Activated T-helper 17 cell treated with anti-CD3 and anti-CD28 coated beads, Interleukin-2, amount 50 U/mL, for 72 hours (primary cell): ENCODE measurements at places on chromosomes 2 and 18. TPM values are rescaled to one million over a fixed set of nuclear protein-coding genes. Genes with fewer than 3 reads are reported as not detected.
A peak's percentile ranks its signal among the peaks of the same experiment; 100 is the strongest.

DNA sequence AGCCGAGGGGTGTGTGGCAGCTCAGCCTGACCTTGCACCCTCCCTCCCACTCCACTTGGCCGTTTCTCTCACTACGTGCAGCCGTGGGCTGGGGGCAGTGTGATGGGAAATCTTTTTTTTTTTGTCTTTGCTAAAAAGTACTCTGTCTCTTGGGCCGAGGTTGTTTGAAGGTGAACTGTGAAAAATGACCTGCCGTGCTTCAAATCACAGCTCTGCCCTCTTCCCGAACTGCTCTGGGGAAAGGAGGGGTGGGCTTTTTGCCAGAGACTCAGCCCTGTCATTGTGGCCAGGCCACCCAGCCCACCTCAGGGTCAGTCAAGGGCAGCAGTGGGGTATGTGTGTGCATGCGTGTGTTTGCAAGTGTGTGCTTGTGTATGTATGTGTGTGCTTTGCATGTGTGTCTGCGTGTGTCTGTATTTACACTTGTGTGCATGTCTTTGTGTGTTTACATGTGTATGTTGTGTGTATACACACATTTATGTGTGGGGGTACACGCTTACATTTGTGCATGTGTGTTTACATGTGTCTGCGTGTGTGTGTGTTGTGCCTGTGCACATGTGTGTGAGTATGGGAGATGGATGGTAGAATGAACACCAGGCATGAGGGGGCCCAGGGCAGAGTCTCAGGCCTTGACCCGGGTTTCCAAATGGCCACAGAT lies 61.3 kb upstream of the HAAO start:
- ATAC-seq, result no peak

GRCh38 chr2:138012082-138012481 lies 47.8 kb downstream of the HNMT start:
- no peak for ATAC-seq

DNA sequence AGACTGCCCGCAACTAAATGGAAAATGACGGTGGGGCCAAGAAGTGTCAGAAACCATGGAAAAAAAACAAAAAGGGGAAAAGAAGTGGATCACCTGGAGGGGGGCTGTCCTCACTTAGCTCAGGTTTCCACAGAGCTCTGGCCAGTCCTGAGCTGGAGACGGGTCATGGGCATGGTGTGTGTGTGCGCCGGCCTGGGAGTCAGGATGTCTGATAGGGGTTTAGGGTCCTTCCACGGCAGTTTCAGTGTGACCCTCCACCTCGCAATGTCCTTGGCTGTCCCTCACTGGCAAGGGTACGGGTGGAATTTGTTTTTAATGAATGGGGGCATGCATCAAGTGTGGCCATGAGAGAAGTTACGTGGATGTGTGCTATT lies 133.2 kb upstream of the MEIS1 start:
- ATAC-seq, result no peak

GRCh38 chr18:11981543-11982366 lies 448 bp downstream of the IMPA2 start:
- peak; percentile 15 for ATAC-seq

DNA sequence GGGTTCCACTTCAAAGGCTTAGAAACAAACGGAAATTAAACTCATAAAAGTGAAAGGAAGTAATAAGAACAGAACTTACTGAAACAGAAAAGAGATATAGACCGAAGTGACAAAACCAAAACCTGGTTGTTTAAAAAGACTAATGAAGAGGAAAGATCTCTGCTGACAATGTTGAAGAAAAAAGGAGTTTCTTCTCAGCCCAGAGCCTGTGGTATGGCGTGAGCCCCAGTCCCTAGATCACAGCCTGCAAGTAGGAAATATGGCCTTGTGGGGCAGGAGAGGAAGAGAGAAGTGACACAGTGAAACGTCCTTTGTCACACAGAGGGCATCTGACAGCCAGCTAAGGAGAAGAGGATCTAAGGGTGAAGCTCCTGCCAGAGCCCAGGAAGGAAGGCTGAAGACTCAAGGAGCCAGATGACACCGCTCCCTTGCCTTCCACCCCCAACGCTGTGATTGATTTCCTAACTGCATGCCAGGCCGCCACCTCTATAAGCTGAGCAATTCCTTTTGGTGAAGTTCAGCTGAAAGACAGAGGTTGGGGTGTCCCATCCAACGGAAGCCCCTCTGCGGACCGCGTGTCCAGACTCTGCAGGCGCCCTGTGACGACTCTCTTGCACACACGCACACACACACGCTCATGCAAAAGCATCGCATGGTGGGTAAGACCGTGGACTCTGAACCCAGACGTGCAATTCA lies 141.1 kb downstream of the HDAC4 start:
- peak; percentile 65 for ATAC-seq

- no peak for ATAC-seq
Observed at GRCh38 chr2:24774373-24774772, 18.8 kb downstream of the PTRHD1 start.

DNA sequence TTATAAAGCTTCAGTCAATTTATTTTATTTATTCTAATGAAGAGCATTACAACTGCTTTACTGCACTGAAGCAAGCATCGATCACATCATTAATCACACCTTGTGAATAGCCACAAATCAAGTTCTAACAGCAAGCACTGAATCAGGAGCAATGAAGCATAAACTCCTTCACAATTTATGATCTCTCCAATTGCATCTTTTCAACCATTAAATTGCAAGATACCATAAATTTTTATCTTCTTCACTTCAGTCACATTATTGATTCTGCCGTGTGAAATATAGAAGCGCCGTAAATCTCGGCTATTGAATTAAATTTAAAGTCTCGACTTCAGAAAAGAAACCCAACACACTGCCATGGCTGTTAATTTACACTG lies 298.7 kb downstream of the CDCA7 start:
- no peak for ATAC-seq

DNA sequence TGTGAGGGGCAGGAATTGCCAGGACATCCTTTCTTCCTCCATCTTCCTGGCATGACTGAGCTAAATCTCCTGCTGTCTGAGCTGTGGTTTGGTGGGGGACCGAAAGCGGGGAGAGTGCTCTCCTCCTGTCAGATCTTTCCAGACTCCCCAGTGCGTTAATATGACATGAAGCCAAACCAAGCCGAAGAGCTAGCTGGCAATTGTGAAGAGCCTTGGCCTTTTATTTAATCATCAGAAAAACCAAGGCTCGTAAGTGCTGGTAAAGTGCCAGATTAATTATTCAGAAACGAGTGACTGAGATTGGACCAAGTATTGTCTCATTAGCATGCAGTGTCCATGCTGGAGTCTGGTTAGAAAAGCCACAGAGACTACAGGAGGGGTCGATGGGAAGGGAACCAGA lies 14.5 kb upstream of the LRPPRC start:
- no peak for ATAC-seq

- ATAC-seq, result no peak
Observed at GRCh38 chr2:98378901-98379300, 32.6 kb downstream of the CNGA3 start.

GRCh38 chr2:29130295-29130694 lies 15.1 kb downstream of the CLIP4 start:
- ATAC-seq, result peak; percentile 98

GRCh38 chr2:157173740-157174184 lies 83.7 kb upstream of the GALNT5 start:
- no peak for ATAC-seq

- ATAC-seq, result no peak
Observed at GRCh38 chr2:150484461-150485021, 2.9 kb downstream of the RND3 start.

DNA sequence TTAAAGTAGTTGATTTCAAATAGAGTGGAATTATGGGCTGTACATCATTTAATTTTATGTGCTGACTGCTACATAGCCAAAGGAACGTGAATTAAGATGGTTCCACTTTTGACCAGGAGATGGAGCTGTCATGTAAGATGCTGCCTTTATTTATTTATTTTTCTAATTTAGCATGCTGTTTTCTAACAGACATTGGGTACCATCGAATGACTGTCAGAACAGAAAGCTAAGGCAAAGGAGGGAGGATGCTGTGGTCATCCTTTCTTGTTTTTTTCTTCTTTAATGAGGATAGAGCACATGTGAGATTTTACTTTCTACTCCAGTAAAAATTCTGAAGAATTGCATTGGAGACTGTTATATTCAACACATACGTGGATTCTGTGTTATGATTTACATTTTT lies at the start of gene SCN2A:
TSS of gene SCN2A (plus strand) at position 185 of the 400 bp plus-strand sequence. CDS start 56,410 bp downstream, outside the sequence.
- ATAC-seq, result no peak

DNA sequence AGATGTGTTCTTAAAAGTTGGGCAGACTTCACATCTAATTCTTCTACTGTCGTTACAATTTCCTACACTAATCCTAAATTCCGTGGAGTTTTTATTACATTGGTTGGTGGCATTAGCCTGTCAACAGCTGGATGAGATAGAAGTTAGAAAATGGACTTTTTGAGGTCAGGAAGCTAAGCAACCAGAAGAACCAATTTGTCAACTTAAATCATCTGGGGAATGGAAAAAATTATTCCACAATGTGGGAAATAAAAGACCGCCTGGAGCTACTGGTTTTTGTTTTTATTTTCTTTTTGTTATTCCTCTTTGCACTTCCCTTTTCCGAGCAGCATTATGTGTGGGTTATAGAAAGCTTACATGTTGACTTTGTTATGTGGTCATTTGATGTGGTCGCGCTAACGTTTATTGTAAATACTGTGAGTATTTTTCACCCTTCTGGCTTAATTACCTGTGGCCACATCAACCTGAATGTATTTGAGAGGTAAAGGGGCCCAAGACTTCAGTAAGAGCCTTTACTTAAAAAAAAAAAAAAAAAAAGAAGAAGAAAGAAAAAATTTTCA lies 75.3 kb downstream of the PTPRM start:
- ATAC-seq, result no peak

GRCh38 chr2:167537743-167538142 lies 649.5 kb downstream of the XIRP2 start:
- no peak for ATAC-seq

DNA sequence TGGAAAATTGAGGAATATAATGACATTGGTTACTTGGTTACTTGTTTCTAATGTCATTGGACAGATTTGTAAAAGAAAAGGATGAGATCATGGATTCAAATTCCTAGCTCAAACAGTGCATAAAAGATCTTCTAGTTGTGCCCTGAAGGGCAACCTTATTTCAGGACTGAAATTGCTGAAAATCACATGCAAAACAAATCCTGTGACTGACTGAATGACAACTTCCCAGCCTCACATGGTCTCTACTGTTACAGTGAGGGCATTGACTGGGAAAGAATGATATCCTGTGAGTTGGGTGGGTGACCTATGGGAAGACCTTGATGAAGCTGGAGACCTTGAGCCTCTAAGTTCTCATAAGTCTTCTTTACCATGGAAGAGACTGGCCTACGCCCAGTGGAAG lies 90.4 kb upstream of the HAAO start:
- ATAC-seq, result no peak

GRCh38 chr2:182646763-182647498 lies 69.1 kb upstream of the DNAJC10 start:
- ATAC-seq, result no peak

GRCh38 chr18:2086439-2086838 lies 484.9 kb downstream of the METTL4 start:
- no peak for ATAC-seq

- no peak for ATAC-seq
Observed at GRCh38 chr2:111622859-111623258, 261.1 kb downstream of the ANAPC1 start.

GRCh38 chr18:12422936-12423335 lies 15.2 kb downstream of the PRELID3A start:
- no peak for ATAC-seq

- ATAC-seq, result no peak
Observed at GRCh38 chr2:8545695-8546611, 135.9 kb upstream of the ID2 start.

GRCh38 chr2:232316461-232317330 lies 61.9 kb upstream of the ALPP start:
- ATAC-seq, result no peak

- ATAC-seq, result no peak
Observed at GRCh38 chr2:144694456-144694855, 174.5 kb upstream of the ZEB2 start.

GRCh38 chr18:69022426-69022825 lies 224.5 kb downstream of the CCDC102B start:
- ATAC-seq, result no peak

- no peak for ATAC-seq
Observed at GRCh38 chr18:44830581-44830980, 149.9 kb downstream of the SETBP1 start.

GRCh38 chr2:2561346-2562095 lies 230.4 kb upstream of the MYT1L start:
- no peak for ATAC-seq

- no peak for ATAC-seq
Observed at GRCh38 chr2:238685327-238685709, 162.6 kb upstream of the TWIST2 start.

- ATAC-seq, result no peak
Observed at GRCh38 chr2:138652378-138652777, 127.8 kb downstream of the NXPH2 start.

DNA sequence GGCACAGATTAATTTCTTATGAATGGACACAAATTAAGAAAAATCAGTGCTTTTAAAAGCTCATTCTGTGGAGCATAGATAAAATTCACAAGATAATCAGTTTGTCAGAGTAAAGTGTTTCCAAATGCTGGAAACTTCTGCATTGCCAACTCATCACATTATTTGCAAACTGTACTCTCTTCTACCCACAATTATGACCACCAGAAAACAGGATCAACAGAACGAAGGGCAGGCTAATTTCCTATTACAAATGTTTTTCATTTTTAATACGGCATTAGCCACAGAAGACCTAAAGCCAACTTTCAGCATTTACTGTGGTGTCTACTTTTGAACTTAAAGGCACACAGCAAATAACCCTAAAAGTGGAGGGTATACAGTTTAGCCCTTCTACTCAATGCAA lies 6.0 kb downstream of the IRS1 start:
- ATAC-seq, result no peak

HOXD3 gene
- total RNA-seq, result not detected

VIT gene
- not detected for total RNA-seq

NFE2L2 gene
- 39.3 TPM for total RNA-seq

THUMPD2 gene
- total RNA-seq, result 16.7 TPM

SLC14A1 gene
- 1.1 TPM for total RNA-seq

SPHKAP gene
- total RNA-seq, result not detected

DLGAP1 gene
- 1.2 TPM for total RNA-seq

ROCK2 gene
- 22.4 TPM for total RNA-seq

SERPINB11 gene
- total RNA-seq, result not detected

NETO1 gene
- total RNA-seq, result not detected

PPP1CB gene
- 227 TPM for total RNA-seq
